Stimulated activated CD8-positive, alpha-beta memory T cell treated with anti-CD3 and anti-CD28 coated beads, Interleukin-15, amount 100 ng/mL, for 1 hour (primary cell): ENCODE measurements at places on chromosomes 5 and 9.

- no peak for DNase-seq
Observed at GRCh38 chr5:134594797-134595457, 37.7 kb downstream of the SAR1B start.

DNA sequence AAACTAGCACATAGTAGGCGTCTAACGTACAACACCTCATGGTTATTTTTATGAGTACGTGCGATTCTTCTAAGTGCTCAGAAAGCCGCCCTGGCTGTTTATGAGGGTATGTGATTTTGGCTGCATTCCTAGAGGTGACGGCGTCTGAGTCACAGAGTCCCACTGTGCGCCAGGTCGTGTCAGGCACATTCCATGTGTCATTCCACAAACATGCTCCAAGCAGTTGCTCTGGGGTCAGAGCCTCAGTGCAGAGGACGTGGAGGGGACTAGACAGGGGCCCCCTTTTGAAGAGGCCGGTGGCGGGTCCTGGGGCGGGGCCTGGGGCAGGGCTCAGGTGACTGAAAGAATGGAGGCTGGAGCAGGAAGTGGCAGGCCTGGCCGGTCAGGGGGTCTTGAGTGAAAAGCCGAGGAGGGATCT lies 51.9 kb downstream of the NEK6 start:
- DNase-seq: no peak

GRCh38 chr5:112004867-112005622 lies 248.1 kb upstream of the NREP start:
- no peak for DNase-seq

GRCh38 chr5:160293901-160294561 lies 18.3 kb downstream of the CCNJL start:
- DNase-seq: no peak

GRCh38 chr9:107299437-107299836 lies 16.4 kb downstream of the RAD23B start:
- no peak for DNase-seq

DNA sequence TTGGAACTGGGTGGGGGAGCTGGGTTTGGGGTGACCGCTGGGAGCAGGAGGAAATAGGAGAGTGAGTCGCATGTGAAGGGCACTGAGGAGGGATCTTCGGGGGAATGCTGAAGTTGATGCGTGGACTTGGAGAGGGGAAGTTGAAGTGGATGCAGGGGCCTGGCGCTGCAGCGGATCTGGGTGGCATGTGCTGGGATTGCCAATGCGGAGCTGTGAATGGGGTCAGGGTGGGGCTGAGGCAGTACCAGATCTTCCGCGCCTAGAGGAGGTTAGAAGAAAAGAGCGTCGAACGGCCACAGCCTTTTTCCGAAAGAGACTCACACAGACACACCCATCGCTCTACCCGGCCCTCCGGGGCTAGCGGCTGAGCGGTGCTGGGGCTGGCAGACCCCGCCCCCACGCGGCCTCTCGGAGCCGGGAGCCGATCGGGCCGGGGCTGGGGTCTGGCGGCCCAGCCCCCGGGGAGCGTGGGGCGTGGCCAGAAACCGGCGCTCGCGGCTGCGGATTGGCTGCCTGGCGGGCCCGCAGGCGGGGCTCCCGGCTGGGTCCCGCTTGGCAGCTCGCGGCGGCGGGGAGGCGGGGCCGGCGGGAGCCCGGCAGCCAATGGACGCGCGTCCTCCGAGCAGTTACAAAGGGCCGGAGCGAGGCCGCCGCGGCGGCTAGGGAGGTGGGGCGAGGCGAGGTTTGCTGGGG lies at the start of gene TGFBR1:
TSS of gene TGFBR1 (plus strand) at position 655 of the 693 bp plus-strand sequence. CDS start 93 bp downstream, outside the sequence.
- peak; percentile 78 for DNase-seq

DNA sequence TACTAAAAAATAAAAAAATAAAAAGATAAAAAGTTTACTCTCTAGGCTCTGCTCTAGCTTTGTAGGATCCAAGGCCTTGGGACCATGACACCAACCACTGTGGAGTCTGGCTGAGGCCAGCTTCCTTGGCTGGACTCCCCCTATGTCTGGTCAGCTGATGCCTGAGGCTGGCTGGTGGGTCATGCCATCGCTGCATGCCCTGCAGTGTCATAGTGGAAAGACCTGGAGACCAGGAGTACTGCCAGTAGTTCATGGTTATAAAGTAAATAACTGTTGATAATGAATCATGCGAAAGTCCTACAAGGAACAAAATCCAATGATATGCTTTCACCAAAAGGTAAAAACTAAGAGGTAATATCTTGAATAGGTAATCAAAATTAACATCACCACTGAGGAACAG lies 43.2 kb downstream of the GARNL3 start:
- no peak for DNase-seq

DNA sequence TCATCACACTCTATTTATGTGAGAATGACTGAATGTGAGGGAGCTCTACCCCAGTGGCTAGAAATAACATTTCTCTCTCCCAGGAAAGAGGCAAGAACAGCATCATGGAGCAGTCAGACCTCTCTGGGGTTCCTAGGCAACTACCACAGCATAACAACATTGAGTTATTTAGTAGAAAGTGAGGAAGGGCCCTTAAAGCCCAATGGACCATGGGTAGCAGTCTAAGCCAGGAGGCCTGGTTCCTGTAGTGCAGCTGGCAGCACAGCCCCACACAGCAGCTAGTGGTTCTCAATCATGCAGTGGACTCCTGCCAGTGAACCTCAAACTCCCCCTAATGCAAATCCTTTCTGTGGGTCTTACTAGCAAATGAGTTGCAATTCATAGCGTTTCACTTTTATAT lies 55.3 kb downstream of the SPEF2 start:
- no peak for DNase-seq

GRCh38 chr9:136589766-136590763 lies 44.2 kb upstream of the NOTCH1 start:
- DNase-seq: no peak

DNA sequence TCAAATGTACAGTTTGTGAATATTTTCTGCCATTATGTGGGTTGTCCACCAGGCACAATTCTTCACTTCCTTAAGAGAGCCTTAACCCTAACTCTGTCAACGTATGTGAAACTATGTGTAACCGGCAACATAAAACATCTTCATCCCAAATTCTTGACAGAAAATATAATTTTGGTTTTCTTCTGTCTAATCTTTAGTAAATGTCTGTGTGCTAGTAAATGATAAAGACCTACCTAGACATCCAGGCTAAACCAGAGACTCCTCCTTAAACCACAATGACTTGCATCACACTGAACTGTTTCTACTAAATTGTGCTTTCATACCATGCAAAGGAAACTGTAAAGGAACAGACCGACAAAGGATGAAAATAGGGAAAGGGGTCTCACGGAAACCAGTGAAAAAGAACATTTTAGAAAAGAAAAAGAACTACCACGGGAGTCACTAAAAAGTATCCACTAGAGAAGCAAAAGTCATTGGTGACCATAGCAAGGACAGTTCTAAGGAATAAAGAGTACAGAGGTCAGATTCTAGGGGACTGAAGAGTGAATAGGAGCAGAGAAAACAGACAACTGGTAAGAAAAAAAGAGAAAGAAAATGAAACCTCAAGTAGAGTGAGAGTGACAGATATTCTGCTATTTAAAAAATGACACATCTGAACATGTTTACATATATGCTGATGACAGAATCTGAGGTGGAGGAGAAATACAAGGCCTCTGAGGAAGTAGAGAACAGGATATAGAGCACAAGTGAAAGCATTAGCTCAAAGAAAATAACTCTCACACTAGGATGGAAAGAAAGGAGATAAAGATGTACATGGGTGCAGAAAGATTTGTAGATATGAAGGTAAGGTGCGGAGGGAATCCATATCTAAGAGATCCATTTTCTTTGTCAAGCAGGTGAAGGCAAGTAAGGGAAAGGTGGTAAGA lies 49.4 kb downstream of the FNIP1 start:
- DNase-seq: no peak

GRCh38 chr5:81925981-81926380 lies 45.8 kb upstream of the ATG10 start:
- DNase-seq: no peak

- DNase-seq: no peak
Observed at GRCh38 chr5:136350343-136350742, 15.0 kb downstream of the TRPC7 start.

GRCh38 chr5:125106881-125107280 lies 360.4 kb upstream of the ZNF608 start:
- no peak for DNase-seq

- DNase-seq: no peak
Observed at GRCh38 chr5:23655674-23656073, 148.3 kb downstream of the PRDM9 start.

DNA sequence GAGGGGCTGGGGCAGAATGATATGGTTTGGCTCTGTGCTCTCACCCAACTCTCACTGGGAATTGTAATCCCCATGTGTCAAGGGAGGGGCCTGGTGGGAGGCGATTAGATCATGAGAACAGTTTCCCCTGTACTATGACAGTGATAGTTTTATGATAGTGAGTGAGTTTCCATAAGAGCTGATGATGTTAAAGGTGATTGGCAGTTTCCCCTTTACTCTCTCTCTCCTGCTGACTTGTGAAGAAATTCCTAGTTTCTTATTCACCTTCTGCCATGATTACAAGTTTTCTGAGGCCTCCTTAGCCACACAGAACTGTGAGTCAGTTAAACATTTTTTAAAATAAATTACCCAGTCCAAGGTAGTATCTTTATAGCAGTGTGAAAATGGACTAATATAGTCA lies 120.4 kb upstream of the CDH9 start:
- DNase-seq: no peak

GRCh38 chr9:122444041-122444733 lies 33.5 kb downstream of the OR1J1 start:
- no peak for DNase-seq

- no peak for DNase-seq
Observed at GRCh38 chr5:33685873-33686755, 205.7 kb downstream of the ADAMTS12 start.

DNA sequence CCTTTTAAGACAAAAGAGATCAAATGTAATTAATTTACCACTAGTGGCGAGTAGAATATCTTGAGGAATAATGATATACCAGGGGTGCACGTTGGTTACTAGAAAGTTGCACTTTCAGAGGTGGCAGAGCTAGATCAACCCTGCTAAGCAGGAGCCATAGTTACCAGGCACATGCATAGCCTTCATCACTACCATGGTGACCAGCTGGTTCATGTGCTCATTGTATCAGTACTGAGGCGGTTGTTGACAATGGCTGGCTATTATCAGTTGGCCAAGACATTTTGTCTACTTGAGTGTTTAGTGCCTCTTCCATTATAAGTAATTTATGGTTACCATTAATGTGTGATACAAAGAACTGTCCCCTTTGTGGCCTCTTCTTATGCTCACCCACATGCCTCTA lies 201.2 kb downstream of the FGF10 start:
- no peak for DNase-seq

GRCh38 chr5:33817301-33817700 lies 74.5 kb downstream of the ADAMTS12 start:
- no peak for DNase-seq

DNA sequence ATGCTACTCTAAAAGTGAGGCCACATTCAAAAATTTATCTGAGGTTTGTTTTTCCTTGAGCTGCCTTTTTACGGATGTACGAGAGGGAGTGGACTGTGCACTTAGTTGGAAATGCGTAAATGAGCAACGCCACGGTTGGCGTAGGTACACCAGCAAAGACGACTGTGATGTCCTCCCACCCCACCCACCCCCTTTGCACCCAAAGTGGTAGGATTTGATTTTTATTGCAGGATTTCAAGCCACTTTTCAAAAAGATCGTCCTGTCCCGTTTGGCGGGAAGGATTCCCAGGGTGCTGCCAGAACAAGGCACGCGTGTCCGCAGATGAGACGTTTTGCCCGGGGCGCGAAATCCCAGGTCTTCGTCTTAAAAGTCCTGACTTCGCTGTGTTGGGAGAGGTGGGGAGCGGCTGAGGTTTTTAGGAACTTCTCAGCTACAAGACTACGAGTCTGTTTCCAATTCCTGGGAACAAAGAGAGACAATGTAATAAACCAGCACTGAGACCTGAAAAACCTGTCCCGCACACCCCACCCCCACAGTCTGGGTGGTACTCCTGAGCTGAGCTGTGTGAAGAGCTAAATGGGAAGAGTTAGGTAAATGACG lies 1.0 kb upstream of the TLE1 start:
- DNase-seq: no peak
